ENCODE measurements at places on chromosomes 3 and 15.

GRCh38 chr15:80840182-80841130 lies 61.3 kb downstream of the CEMIP start:
- no peak for DNase-seq

DNA sequence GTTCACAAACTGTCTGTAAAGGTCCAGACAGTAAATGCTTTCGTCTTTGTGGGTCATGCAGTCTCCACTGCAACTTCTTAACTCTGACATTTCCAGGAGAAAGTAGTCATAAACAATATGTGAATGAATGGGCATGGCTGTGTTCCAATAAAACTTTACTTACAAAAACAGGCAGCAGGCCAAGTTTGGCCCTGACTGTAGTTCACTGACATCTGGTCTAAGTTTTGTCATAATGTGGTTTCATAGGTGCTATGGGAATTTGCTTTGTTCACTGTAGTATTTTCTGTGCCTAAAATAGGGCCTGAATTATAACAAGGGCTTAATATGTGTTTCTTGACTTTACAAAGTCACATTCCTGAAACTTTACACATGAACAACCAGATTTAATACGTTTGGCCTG lies 186.0 kb upstream of the KBTBD8 start:
- DNase-seq, result no peak

- no peak for DNase-seq
Measured at GRCh38 chr15:42157981-42158765, 1.7 kb upstream of the PLA2G4F start.

DNA sequence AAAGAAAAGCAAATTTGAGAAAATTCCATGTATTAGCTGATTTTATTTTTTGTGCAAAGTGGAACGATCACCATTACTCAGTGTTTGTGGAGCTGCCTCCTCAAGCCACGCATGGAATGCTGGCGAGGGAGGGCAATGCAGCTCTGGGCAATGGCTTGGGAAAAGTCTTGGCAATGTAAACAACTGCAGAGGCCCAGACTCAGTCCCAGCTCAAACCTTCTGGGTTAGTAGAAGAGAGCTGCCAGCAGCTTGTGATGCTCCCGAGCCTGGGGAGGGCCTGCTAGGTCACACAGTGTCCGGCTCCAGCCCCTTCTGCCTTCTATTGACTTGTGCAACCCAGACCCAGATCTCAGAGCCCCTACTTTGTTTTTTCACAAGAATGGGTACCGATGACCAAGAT lies 4.3 kb downstream of the EPHB1 start:
- no peak for DNase-seq

DNA sequence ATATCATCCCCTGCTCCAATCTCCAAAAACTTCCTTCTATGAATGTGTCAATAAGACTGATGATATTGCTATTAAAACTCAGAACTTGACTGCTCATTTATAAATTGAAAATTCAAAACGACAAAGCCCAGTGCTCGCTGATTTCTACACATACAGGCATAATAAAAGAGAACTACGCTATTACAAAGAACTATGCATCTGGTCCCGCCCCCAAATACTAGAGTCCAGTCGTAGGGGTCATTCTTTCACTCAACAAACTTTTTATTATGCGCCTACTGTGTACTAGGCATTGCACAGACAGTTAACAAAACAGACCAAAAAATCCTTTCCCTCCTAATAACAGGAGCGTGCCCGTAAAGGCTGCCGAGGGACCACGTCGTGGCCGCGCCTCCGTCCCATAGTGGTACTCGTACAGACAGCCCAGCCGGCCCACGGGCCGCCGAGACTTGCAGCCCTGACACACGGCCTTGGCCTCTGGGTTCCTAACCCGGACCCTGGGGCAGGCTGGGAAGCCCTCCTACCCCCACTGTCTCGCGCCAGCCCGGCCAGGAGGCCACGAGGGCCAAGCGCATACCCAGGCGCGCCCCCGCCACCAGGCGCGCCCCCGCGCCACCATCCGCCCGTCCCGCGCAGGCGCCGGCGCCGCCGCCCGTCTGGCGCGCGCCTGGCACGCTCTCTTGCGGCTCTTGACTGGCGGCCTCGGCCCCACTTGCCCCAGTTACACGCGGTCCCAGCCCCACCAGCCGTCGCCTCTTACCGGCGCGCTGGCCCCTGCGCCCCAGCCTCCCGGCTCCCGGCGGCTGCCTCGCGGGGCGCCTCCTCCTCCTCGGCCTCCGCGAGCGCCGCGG lies 757 bp downstream of the AVEN start:
- peak; percentile 71 for DNase-seq

GRCh38 chr15:92839696-92840095 lies 60.4 kb upstream of the CHD2 start:
- no peak for DNase-seq

DNA sequence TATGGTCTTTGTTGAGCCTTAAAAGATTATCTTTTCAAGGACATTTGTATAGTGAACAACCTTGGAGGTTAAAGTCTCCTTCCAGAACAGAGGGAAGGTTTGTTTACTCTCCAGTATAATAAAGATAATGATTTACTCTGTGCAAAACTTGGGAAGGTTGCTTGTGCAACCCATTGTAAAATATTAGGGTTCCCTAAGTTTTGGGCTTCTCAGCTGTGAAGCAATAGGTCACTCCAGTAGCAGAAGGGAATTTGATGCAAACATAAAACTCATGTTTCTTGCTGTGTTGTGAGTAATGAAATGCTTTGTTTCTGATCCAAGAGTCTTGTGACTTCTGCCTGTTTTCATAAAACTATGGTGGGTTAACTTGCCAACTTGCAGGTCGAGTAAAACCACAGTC lies 177.5 kb downstream of the SUCNR1 start:
- DNase-seq, result no peak

GRCh38 chr3:47592066-47592795 lies 13.6 kb upstream of the CSPG5 start:
- DNase-seq, result no peak

GRCh38 chr3:30686176-30686575 lies 79.8 kb downstream of the TGFBR2 start:
- DNase-seq, result no peak

GRCh38 chr3:19543212-19543841 lies 390.7 kb downstream of the EFHB start:
- no peak for DNase-seq

GRCh38 chr15:64017591-64018163 lies 28.6 kb downstream of the DAPK2 start:
- no peak for DNase-seq

GRCh38 chr15:45141386-45141785 lies 11.6 kb downstream of the DUOX1 start:
- no peak for DNase-seq

- no peak for DNase-seq
Measured at GRCh38 chr3:126750756-126751121, 46.7 kb downstream of the CHCHD6 start.

DNA sequence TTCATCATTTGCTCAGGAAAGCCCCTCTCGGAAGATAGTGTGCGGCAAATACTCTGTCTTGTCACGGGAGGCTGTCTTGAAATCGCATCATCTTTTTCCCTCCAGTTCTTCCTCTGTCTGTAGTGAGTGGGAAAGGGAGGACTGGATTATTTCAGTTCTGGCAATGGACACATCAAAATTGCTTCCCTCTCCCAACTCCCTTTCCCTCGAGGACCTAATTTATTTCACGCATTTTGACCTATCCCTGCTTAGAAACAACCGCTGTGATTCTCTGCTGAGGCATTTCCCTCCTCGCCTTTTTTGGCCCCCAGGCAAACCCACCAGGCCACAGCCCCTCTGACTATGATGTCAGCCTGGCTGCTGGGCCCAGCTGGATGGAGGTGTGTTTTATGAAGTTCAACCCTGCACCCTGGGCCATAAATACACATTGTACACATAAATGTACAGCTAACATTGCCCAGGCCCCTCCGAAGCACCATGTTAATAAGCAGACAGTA lies 138.7 kb upstream of the LRTM1 start:
- no peak for DNase-seq

DNA sequence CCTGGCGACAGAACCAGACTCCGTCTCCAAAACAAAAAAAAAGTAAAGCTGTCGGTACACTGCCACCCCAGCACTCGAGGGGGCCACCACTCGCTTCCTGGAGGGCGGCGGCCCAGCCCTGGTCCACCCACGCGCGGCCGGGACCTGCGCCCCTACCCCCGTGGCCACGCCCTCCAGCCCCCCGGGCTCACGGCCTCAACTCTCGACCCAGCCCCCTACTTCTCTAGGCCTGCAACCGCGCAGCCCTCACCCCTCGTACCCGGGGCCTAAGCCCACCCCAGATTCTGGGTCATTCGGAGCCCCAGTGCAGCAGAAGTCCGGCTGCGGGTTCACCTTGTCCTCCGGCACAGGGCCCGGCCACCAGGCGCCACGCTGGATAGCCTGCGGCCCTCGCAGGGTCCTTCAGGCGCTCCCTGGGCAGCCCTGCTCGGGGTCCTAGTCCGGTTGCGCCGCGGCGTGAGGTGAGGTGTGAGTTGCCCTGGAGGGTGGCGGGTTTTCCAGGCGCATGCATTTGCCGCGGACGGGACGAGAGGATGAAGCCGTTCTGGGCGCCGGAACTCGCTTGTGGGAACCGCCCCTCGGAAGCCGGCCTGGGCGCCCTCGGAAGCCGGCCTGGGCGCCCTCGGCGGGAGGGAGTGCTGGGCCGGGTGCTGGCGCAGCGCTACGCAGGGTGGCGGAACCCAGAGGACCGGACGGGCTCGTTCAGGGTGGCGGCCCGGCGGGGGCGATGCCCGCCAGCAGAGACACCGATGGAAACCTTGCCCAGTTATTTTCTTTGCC lies 32.3 kb downstream of the SPINK8 start:
- peak; percentile 95 for DNase-seq

- DNase-seq, result peak; percentile 66
Measured at GRCh38 chr15:41811432-41812195, 16.3 kb upstream of the JMJD7 start.

DNA sequence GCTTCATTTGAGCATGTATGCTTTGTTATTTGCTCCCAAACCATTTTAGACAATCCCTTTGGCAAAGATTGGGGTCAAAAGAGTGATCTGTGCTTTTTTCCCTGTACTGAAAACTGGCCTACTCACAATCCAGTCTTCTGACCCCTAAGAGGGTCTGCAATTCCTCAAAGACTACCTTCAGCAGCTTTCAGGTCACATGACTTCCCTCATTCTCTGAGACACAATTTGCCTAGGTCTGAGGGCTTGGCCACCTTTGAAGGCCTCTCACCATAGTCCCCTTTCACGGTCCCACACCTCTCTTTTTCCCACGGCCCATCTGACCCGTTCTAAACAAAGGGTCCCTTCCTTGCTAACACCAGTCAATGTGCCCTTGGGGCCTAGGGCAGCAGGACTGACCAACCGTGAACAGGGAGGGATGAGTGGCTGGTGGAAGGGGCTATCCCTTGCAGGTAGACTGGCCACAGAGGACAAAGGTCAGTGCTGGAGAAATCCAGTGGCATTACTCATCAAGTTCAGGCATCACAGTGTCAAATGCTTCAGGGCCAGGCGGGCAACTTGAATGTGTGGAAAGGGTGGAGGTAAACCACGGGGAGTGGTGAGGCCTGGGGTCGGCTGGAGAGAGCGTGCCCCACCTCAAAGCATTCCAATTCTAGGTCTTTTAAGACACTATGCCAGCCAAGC lies 10.8 kb downstream of the RASL12 start:
- DNase-seq, result no peak

GRCh38 chr15:35696767-35697231 lies 150.8 kb upstream of the DPH6 start:
- no peak for DNase-seq

DNA sequence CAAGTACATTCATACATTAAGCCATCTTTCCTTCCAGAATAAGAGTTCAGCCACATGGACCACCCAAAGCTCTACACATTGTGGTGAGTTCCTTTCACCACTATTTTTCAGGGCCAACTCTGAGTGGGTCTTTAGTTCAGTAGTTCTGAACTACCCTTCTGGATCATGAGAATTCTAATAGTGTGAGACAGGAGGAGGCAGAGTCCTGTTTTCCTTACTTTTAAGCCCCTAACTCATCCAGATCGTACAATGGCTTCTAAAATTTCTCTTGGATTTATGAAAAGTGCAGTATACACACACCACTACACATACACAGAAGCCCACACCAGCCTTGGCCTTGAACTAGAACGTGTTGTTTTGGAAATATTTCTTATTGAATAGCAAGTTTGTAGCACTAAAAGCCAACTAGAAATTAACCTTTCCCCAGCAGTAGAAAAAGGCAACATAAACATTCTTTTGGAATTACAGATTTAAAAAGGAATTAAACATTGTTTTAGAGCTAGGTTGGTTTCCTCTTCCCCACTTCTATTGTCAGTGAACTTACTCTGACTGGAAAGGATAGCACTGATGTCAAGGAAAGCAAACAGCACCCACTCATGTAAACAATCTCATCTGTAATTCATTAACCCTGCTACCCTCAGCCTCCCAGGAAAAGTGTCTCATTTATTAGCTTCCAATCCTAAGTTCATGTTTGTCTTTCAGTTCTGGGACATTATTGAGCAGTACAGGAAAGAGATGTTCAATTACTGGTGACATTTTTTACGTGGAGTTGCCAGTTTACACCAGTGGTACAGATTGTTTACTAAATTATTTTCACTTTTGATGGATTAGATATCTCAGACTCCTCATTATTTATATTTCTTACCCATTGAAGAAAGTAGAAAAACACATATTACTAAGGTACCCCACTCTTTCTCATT lies 95.7 kb upstream of the AGTR1 start:
- no peak for DNase-seq

- DNase-seq, result no peak
Measured at GRCh38 chr3:141930801-141931200, 54.4 kb downstream of the ATP1B3 start.

DNA sequence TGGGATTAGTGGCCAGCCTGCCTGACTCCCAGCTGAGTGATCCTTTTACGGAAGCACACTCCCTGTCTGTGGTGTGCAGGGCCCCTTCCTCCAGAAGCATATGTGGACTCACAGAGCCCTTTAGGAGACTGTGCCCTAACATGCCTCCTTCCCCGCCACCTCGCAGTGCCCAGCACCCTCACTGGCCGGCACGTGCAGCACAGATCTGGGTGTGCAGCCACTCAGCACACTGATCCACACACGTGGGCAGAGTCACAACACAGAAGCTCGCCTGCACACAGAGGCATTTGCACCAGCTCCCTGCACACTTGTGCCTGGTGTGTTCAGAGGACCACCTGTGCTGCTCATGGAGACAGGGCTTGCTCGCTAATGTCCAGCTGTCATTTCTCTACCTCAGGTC lies 23.6 kb upstream of the CSPG4 start:
- DNase-seq, result no peak

- no peak for DNase-seq
Measured at GRCh38 chr3:109718850-109719249, 381.5 kb upstream of the DPPA4 start.

- no peak for DNase-seq
Measured at GRCh38 chr3:149019580-149019979, 28.2 kb downstream of the GYG1 start.

DNA sequence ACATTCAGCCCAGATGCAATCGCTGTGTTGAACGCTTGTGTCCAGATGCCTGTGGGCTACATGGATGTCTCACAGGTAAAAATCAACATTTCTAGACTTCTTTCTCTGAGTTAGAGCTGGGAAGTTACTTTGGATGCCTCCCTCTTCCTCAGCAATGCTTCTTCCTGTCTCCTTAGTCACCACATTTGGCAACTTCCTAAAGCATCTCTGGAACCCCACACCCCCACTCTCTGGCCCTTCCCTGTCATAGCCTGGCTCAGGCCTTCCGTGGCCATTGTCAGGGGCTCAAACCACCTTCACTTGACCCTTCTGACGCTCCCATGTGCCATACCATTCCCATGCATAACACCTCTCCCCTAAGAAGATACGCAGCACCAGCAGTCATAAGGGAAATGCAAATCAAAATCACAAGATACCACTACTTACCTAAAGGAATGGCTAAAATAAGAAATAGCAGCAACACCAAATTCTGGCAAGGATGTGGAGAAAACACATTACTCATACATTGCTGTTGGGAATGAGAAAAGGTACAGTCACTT lies 21.6 kb upstream of the RGMA start:
- DNase-seq, result no peak

- DNase-seq, result no peak
Measured at GRCh38 chr3:141341536-141341935, 26.8 kb upstream of the ZBTB38 start.

Measured in stimulated activated CD4-positive, alpha-beta T cell treated with anti-CD3 and anti-CD28 coated beads, Interleukin-4, amount 100 ng/mL, for 4 hours (primary cell).